ENCODE measurements at places on chromosomes 11 and 22. TPM values are rescaled to one million over a fixed set of nuclear protein-coding genes. Genes with fewer than 3 reads are reported as not detected.
A peak's percentile ranks its signal among the peaks of the same experiment; 100 is the strongest.

- DNase-seq, result no peak
These were observed 10.8 kb upstream of the ANKRD13D start for GRCh38 chr11:67278135-67278938.

GRCh38 chr22:37254209-37254866, 10.3 kb upstream of the RAC2 start:
- no peak for DNase-seq

GRCh38 chr22:27513021-27513420, 288.5 kb downstream of the MN1 start:
- no peak for DNase-seq

DNA sequence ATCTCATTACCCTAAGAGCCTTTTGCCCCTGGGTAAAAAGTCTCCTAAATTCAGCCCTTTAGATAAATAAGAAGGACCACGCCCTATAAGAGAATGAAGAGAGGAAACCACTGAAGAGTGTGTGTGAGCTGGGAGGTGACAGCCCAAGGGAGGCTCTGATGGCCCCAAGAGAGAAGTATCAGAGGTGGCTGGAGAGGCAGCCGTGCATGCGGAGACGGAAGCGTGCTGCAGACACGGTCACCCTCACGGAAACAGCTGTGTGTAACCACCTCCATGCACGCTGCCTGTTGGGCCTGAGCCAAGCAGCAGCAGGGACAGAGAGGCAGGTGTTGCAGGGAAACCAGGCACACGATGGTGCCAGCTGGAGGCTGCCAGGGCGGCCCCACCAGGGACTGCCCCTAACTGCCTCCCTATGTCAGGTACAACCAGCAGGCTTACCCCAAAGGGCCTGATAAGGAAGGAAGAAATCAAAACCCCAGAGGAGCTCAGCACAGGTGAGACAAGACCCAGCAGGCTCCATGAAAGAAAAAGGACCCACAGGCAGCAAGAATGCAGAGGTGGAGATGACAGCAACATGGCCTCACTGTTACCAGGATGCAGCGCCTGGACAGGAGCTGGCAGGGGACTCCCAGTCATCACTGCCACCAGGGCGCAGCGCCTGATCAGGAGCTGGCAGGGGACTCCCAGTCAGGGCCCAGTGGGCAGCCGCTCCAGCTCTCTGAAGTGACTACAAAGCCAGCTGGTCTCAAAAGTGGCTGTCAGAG, 7.8 kb downstream of the LARGE2 start:
- peak; percentile 55 for DNase-seq

GRCh38 chr11:47768101-47768612, 1.0 kb upstream of the FNBP4 start:
- DNase-seq, result peak; percentile 37

GRCh38 chr11:129319751-129320150, 55.9 kb upstream of the BARX2 start:
- no peak for DNase-seq

GRCh38 chr11:80702264-80702663, 1261.4 kb upstream of the TENM4 start:
- DNase-seq, result no peak

- DNase-seq, result no peak
These were observed 51.6 kb downstream of the GRAMD1B start for GRCh38 chr11:123481640-123482039.

DNA sequence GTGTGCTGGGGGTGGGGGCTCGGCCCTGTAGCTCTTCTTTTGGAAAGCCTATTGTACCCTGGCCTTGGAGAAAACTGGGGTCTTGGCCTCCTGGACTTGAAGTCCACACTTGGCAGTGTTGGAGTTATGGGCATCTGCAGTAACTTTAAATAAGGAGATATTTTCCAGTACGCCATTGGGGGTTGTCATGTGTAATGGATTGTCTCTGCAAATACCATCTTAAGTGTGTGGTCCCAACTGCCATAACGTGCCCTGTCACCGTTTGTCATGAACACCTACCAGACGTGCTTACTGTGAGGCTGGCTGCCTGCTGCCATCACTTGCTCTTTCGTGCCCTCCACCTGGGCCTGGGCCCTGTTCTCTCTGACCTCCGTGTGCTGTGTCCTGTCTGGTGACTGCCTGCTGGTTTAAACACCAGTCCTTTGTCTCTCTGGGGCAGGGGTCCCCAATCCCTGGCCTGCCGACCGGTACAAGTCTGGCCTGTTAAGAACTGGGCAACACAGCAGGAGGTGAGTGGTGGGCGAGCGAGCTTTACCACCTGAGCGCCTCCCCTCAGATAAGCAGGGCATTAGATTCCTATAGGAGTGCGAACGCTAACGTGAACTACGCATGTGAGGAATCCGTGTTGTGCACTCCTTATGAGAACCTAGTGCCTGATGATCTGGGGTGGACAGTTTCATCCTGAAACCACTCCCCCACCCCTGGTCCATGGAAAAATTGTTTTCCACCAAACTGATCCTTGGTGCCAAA, 3.6 kb upstream of the ZDHHC8 start:
- no peak for DNase-seq

GRCh38 chr22:18148293-18148965, 1.5 kb upstream of the USP18 start:
- no peak for DNase-seq

DNA sequence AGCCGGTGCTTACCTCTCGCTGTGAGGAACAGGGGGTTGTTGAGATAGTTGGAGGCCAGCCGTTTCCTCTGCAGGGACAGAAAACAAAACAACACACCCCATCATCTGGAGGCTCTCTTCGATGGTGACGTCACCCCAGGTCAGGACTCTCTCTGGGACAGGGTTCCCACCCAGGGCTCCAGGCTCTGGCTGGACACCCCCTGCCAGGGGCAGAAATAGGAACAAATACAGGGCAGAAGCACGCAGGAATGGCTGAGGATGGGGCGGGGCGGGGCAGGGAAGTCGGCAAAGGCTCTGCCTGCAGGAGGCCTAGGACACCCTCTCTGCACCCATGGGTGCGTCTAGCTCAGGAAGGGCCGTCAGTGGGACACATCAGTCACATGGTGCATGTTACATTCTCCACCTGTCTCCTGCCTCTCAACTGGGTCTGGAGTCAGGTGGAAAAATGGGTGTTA, 118.5 kb downstream of the PHF21B start:
- DNase-seq, result no peak

- DNase-seq, result no peak
These were observed 2.5 kb downstream of the TPP1 start for GRCh38 chr11:6616596-6617250.

DNA sequence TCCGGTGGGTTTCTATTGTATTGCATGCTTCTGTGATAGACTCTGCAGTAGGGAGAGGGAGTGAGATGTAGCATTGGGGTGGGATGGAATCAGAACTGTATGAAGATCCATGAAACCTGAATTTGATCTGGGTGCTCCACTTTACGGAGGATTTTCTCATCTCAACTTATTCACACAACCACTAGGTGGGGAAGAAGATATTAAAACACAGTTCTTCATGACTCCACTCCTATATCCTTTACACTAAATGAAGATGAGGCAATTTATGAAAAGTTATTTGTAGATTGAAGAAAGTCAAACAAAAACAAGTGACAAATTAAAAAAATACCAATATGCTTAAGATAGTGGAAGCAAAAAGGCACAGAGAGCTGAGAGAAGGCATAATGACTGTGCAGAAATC, 92.6 kb upstream of the PDGFD start:
- no peak for DNase-seq

- no peak for DNase-seq
These were observed 9.4 kb downstream of the MOB2 start for GRCh38 chr11:1476940-1477736.

DNA sequence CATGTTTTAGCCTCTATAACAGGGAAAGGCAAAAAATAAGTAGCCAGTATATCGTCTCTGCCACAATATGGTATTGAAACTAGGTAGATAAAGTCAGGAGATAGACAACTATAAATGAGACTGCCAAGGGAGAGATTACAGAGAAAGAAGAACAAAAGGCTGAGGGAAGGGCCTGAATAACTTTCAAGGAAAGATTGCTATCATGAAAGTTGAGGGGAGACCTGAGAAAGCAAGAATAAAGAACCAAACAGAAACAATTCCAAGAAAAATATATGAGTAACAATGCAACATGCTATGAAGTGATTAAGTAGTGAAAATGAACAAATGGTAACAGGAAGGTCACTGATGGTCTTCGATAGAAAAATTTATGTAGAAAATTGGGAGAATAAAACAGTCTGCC, 690.1 kb downstream of the METTL15 start:
- DNase-seq, result no peak

DNA sequence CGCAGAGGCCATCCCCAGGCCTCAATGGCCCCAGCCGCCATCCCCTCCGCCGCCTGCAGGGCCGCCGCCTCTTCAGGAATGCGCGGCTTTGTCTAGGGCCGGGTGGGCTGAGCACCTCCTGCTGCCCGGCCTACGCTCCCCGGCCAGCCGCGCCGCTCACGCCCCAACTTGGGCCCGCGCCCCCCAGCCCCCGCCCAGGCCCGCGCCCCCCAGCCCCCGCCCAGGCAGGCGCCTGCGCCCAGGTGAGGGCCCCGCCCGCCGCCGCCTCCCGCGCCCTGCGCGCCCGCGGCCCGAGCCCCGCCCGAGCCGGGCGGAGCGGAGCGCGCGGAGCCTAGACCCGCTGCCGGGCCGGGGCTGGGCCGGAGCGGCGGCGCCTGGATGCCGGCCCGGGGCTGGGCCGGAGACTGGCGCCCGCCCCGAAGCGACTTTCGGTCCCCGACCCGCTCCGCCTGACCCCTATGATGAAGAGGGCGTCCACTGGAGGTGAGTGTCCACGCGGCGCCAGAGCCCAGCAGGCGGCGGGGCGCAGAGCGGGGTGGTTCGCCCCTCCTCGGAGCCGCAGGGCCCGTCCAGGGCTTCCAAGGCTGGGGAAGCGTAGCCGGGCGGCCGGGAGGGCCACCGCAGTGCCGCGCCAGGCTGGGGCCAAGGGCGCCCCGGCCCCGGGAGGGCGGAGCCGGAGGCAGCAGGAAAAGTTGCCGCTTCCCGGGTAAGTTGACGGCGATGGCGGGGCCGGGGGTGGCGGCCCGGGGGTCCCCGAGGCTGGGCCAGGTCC, 34.3 kb upstream of the PRODH start:
- no peak for DNase-seq

GRCh38 chr11:126594921-126595367, 239.5 kb downstream of the ST3GAL4 start:
- DNase-seq, result no peak

- no peak for DNase-seq
These were observed 2.7 kb upstream of the LDHAL6A start for GRCh38 chr11:18452927-18453326.

GRCh38 chr11:121451986-121452608, at the start of gene SORL1:
Gene SORL1, plus strand, starts transcription at chr11:121452314. Its CDS starts 18 bp downstream, at chr11:121452332.
- DNase-seq, result peak; percentile 76

DNA sequence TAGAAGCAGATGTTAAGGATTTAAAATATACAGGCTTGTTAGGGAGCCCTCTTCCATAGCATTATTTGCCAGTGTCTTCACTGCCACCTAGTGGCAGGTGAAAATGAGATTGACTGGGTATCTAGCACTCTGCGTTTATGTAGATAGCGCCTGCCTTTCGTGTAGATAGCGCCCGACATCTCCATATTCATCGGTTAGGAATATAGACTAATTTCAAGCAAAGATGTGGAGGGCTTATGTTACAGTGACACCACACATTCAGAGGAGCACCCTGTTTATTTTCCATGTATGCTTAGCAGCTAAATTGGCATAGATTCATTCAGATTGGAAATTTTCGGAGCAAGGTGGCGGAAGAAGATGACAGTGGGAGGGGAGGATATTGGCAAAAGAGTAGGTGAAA, 72.0 kb downstream of the SLC5A12 start:
- peak; percentile 43 for DNase-seq

GRCh38 chr11:114169321-114169749, 109.8 kb downstream of the ZBTB16 start:
- DNase-seq, result no peak

DNA sequence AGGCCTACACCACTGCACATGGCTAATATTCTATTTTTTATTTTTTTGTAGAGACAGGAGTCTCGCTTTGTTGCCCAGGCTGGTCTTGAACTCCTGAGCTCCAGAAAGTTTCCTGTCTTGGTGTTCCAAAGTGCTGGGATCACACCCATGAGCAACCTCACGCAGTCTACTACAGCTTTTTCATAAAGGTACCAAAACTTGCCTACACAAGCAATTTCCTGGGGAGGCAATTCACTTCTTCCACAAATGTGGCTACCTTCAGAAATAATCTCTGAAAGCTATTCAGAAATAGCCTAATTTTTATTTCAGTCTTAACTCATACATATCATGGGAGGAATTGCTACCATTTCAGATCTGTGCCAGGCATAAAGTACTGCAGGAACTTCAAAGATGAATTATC, 11.4 kb downstream of the SLC35F2 start:
- DNase-seq, result no peak

DNA sequence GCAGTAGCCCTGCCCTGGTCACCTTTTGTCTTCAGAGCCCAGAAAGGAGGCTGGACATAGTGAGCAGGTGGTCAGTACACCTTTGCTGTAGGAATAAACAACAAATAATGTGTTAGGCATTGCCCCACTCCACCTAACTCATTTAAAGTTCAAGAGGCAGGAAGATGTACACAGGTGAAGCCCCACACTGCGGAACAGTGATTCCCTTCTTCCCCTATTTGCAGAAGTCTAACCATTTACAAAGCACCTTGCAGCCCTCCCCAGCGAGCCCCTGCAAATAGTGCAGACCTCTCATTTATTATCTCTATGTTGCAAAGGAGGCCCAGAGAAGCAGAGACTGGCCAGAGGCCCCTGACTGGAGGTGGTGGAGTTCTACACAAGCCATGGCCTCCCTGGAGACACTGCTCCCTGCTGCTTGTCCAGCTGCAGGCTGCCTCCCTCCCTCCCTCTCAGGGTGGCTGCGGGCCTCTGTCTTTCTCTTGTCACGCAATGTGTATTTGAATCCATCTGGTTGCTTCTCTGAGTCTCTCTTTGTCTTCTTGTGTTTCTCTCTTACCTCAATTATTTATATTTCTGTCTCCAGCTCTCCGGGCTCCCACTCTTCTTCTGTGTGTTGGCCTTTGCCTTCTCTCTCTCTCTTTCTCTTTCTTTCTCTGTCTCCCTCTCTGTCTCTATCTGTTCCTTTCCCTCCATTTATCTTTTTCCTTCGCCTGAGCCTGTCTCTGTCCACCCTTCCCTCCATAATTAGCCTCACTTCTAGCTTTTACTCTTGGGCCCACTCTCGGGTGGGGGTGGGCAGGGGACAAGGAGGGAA, 59.1 kb upstream of the PRDM11 start:
- no peak for DNase-seq

GRCh38 chr11:14423633-14424032, 64.7 kb upstream of the RRAS2 start:
- DNase-seq, result no peak

Gene CBLIF
- not detected for total RNA-seq

Gene MS4A6A
- not detected for total RNA-seq

Gene MYO7A
- total RNA-seq, result 0.15 TPM

Gene SPON1
- 1.4 TPM for total RNA-seq

Gene GGTLC3
- not detected for total RNA-seq

Gene MYOD1
- not detected for total RNA-seq

Gene NXPE4
- not detected for total RNA-seq

Gene OR8D1
- total RNA-seq, result not detected

Gene KBTBD4
- 17.2 TPM for total RNA-seq

Measured in activated CD4-positive, alpha-beta T cell treated with anti-CD3 and anti-CD28 coated beads, Interleukin-2, amount 10 ng/mL, durations not matched to agents 7 days and 5 days (primary cell).